ENCODE measurements at places on chromosomes 6 and 20.

DNA sequence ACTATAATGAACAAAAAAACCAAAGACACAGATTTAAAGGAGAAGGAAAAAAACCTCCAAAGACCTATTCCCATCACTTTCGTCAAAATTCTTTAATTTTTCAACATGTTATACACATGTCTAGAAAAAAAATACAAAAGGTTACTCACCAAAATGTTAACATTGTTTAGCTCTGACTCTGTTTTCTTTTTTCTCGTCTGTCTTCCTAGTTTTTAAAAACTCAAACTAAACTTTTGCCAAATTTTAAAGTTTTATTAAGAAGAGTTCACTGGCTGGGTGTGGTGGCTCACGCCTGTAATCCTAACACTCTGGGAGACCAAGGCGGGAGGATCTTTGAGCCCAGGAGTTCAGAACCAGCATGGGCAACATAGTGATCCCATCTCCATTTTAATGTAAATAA, 10.8 kb downstream of the MCUR1 start:
- H3K27me3 ChIP-seq: no peaks in the 10 kb centered on the region
- no peak overlapping the region for H3K4me3 ChIP-seq
- H3K36me3 ChIP-seq: peaks cover 2% of the 10 kb centered on the region
- no peak overlapping the region for H3K27ac ChIP-seq
- H3K4me1 ChIP-seq: no peaks in the 10 kb centered on the region
- DNase-seq: no peak

DNA sequence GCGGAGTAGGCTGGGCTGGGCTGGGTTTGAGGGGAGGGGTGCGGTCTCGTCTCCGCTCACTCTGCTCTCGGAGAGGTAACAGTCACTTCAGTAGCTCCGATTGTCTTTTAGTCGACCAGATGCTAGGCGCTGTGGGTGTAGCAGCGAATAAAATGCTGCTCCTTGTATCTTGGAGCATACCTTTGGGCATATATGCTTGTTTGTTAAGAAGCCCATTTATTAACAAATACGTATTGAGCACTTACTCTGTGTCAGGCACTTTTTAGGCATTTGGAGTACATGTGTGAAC, 545 bp downstream of the ACTR5 start:
- DNase-seq: no peak
- 0 out of 2 replicates have a peak overlapping the region, but pooled peaks have one; percentile 80 for H3K27ac ChIP-seq
- peaks cover 12% of the 10 kb centered on the region for H3K27me3 ChIP-seq
- H3K4me3 ChIP-seq: peak overlapping the region; percentile 88
- H3K4me1 ChIP-seq: peaks cover 6% of the 10 kb centered on the region
- 0 out of 2 replicates have a peak, but pooled peaks cover 2% of the 10 kb centered on the region for H3K36me3 ChIP-seq

DNA sequence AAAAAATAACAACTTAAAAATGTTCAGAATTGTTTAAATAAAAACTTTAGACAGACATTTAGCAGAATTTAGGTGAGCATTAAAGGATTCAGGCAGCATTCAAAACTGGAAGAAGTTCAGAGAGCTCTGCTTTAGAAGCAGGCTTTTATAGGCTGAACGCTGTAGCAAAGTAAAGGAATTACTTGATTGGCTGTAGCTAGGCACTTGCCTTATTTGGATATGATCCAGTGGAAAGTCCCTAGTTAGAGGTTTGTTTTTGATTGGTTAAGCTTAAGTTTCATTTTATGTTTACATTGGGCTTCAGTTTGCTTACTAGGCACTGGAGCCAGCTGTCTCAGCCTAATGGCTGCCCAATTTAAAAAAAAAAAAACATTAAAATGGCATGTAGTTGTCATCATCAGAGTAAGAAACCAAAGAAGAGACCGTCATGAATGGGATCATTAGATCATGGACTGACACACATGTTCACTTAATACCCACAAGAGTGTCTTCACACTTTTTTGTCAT, 65.1 kb downstream of the CBFA2T2 start:
- H3K4me1 ChIP-seq: no peaks in the 10 kb centered on the region
- no peaks in the 10 kb centered on the region for H3K36me3 ChIP-seq
- DNase-seq: no peak
- no peak overlapping the region for H3K27ac ChIP-seq
- no peaks in the 10 kb centered on the region for H3K27me3 ChIP-seq
- no peak overlapping the region for H3K4me3 ChIP-seq

- no peaks in the 10 kb centered on the region for H3K4me1 ChIP-seq
- H3K4me3 ChIP-seq: peak overlapping the region; percentile 47
- DNase-seq: peak; percentile 2
- no peaks in the 10 kb centered on the region for H3K36me3 ChIP-seq
- H3K27me3 ChIP-seq: peaks cover 31% of the 10 kb centered on the region
Observed at GRCh38 chr6:83708546-83708969, 343 bp downstream of the SNAP91 start.

DNA sequence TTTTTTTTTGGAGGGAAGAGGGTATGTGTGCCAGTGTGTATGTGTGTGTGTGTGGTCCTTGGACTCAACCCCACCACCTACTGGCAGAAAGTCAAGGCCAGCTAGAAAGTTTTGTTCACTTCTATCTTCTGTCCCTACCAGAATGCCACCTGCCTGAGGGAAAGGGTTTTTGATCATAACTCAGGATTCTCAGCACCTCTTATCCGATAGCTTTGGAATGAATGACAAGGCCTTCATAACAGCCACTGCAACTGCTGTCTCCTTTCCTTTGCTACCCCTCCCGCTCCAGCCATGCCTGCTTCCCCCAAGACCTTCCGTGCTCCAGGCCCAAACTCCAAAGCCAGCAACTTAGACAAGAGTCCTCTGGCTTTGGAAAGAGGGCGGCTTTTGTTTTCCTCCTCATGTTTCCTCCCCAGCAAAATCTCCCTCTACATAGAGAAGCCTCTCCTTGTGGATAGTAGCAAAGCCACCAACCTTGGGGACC, 18.7 kb downstream of the BTN3A1 start:
- peak overlapping the region; percentile 89 for H3K4me3 ChIP-seq
- H3K4me1 ChIP-seq: no peaks in the 10 kb centered on the region
- no peaks in the 10 kb centered on the region for H3K36me3 ChIP-seq
- peak overlapping the region; percentile 46 for H3K27ac ChIP-seq
- H3K27me3 ChIP-seq: no peaks in the 10 kb centered on the region
- DNase-seq: no peak
